ENCODE measurements at places on chromosomes 5 and 9. TPM values are rescaled to one million over a fixed set of nuclear protein-coding genes. Genes with fewer than 3 reads are reported as not detected.
A peak's percentile ranks its signal among the peaks of the same experiment; 100 is the strongest.

DNA sequence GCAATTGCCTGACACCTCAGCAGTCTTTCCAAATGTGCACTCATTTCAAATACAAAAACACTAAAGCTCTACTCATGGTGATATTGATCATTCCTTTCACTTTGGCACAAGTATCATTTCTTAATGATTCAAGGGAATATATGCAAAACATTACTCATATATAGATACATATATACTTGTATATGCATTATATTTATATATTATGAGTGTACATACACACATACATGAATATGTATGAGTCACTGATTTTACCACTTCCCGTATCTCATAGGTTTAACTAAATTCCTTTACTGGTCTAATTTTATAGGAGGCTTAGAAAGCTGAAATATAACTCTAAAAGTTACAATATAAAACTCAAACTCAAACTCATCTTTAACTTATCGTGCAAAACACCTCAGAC, 156.5 kb downstream of the CDH9 start:
- DNase-seq = no peak

DNA sequence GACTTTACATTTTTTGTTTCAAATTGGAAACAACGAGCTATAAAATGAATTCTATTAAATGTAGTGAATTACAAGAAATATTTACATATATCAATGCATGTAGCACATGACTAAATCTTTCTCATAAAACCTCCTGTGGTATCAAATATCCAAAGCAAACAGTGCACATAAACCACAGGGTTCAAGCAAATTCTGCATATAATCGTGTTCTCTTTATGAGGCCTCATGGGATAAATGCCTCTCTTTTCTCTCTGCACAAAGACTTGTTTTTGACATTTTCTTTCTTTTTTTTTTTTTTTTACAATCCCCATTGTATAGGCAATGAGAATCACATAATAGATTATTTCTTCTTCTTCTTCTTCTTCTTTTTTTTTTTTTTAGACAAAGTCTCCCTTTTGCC, 1117.2 kb upstream of the DMAC1 start:
- no peak for DNase-seq

The SKP2 gene
- total RNA-seq = 44.3 TPM

DNA sequence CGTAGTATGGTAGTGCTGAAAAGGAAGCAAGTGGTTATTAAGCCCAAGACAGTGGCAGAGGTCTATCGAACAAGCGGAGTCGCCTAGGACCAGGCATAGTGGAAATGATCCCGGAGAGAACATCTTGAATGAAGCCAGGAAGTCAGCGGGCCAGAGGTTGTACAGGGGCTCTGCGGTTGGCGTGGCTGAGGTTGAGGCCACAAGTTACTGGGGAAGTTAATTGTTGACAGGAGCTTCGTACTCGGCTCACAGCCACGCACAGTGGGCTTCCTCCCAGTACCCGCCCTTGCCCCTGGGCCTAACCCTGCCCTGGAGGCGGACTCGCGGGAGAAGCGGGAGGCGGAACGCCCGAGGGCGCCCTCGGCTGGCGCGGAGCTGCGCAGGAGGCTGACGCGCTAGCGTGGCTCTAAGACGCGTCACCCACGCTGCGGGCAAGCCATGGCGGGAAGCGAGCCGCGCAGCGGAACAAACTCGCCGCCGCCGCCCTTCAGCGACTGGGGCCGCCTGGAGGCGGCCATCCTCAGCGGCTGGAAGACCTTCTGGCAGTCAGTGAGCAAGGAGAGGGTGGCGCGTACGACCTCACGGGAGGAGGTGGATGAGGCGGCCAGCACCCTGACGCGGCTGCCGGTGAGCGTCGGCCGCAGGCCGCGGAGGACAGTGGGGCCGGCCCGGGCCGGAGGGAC, at the start of gene FBXO4:
Gene FBXO4, plus strand, starts transcription at position 410 of the 683 bp plus-strand sequence. Its CDS starts 29 bp downstream, at position 439.
- DNase-seq = no peak

The OTULINL gene
- 4.3 TPM for total RNA-seq

The FTMT gene
- not detected for total RNA-seq

The SV2C gene
- total RNA-seq = not detected

The CFAP157 gene
- total RNA-seq = not detected

- no peak for DNase-seq
Measured at GRCh38 chr5:108196276-108196675, 185.6 kb downstream of the FBXL17 start.

The BARHL1 gene
- total RNA-seq = not detected

GRCh38 chr9:133932633-133933032, 59.5 kb downstream of the VAV2 start:
- DNase-seq = no peak

The MRNIP gene
- total RNA-seq = 8.9 TPM

GRCh38 chr5:169706071-169706470, 69.0 kb downstream of the DOCK2 start:
- DNase-seq = no peak

The HAND1 gene
- total RNA-seq = not detected

DNA sequence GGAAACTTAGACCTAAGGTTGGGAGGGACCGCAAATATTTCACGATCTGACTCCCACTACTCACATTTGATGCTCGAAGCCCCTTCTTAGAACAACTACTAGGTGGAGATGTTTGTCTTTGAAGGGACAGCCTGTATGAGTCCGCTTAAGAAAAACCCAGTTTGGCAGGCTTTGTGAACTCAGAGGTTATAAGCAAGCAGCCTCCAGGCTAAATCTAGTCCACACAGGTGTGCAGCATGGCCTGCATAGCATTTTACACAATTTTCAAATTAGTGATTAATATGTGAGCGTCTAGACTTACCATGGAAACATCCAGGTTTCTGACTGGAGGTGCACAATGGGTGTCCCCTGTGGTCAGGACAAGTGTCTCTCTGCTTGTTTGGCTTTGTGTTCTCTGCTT, 127.1 kb downstream of the KIF4B start:
- DNase-seq = no peak

The SLC6A19 gene
- total RNA-seq = not detected

The PITX1 gene
- total RNA-seq = 0.14 TPM

DNA sequence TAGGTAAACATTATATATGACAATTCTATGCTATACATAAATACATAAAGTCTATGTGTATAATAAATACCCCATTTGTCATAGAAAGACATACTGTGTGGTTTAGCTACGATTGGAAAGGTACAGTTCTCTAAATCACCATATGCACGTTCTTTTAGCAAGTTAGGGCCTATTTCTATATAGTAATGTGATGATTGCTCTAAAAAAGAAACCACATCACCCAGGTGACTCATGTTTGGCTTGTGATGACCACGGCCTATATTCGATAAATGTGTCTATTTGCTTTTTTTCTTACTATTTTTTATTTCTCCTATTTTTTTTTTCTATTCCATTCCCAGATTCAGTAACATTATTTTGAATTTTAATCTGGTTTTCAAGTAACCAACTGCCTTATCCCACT, 34.7 kb downstream of the RETREG1 start:
- DNase-seq = no peak

The MCIDAS gene
- total RNA-seq = 0.22 TPM

The LCN1 gene
- not detected for total RNA-seq

The SLC4A9 gene
- total RNA-seq = not detected

DNA sequence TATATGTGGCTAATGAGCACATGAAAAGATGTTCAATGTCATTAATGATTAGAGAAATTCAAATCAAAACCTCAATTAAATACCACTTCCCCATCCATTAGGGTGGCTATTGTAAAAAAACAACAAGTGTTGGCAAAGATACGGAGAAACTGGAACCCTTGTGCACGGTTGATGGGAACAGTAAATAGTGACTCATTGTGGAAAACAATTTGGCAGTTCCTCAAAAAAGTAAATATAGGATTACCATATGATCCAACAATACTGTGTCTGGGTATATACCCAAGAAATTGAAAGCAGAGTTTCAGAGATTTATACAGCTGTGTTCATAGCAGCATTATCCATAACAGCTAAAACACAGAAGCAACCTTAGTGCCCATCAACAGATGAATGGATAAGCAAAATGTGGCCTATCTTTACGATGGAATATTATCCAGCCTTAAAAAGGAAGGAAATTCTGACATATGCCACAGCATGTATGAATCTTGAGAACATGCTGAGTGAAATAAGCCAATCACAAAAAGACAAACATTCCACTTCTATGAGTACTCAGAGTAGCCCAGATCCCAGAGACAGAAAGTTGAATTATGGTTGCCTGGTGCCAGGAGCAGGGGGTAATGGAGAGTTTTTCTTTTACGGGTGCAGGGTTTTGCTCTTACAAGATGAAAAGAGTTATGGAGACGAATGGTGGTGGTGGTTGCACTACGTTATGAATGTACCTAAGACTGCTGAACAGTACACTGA, 41.4 kb upstream of the LRRC14B start:
- DNase-seq = no peak

DNA sequence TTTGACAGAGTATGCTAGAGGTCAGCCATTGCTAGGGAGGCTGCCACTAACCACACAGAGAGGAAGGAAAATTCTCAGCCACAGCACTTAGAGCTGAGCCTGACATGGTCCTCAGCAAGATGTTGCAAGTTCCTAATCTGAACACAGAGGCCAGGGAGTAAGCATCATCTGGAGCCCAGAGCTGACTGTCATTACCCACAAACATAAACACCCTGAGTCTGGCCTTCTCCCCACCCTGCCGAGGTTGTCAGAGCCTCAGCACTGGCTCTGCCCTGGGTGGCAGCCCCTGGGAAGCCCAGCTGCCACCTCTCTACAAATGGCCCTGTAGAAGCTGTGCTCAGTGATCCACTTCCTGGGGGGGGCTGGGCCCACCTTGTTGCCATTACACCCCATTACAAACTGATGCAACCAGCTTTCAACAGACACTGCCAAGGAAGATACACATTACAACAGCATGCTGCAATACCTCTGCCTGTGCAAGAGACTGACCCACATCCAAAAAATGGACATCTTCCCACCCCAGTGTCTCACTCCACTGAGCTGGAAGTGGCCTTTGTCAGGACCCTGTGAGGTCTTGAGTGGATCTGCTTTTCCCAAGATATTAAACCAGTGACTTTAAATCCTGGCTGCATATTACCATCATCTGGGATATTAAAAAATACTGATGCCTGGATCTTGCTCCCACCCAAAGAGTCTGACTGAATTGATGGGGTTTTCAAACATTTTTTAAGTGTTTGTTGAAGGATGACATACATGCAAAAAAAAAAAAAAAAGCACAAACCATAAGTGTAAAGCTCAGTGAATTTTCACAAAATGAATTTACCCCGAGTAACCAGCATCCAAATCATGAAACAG, 33.0 kb downstream of the IRF1 start:
- peak; percentile 35 for DNase-seq

The IFNB1 gene
- total RNA-seq = not detected

DNA sequence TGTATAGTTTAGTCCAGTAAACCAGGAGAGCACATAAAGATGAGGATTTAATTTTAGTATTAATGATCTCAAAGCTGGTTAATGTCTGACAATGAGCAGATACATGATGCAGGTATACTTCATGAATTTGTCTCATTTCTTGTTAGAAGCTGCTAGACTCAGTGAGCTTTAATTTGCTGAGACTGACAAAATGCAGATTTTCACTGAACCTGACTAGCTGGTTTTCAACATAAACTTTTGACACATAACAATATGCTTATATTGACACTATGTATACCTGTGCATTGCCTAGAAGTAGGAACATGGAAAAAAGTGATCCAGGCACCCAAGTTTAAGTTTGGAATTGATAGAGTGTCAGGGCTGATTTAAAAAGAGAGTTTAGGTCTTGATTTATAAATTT, 10.8 kb downstream of the UBLCP1 start:
- DNase-seq = no peak

The S100Z gene
- not detected for total RNA-seq

GRCh38 chr9:108197899-108198298, 657.9 kb downstream of the ACTL7B start:
- DNase-seq = no peak

DNA sequence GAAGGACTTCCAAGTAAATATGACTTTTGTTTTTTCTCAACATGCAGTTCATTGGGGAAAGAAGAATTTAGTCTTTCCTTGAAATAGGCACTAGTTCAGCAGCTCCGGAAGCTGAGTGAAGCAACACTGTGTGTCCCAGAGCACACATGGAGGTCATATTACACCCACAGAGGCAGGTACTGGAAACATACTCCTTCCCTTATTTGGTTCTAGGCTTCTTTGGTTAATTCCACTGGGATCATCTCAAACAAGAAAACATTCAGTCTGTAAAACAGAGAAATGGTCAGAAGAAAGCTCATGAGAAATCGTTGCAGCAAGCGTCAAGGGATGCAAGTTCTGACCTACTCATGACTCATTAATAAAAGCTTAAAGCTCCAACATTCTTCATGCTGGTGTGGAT, 175.1 kb upstream of the PCSK5 start:
- no peak for DNase-seq

The EGR1 gene
- total RNA-seq = 2.2 TPM

The ALDH1A1 gene
- total RNA-seq = 0.87 TPM

The BRINP1 gene
- total RNA-seq = 2.5 TPM

The DDX4 gene
- not detected for total RNA-seq

DNA sequence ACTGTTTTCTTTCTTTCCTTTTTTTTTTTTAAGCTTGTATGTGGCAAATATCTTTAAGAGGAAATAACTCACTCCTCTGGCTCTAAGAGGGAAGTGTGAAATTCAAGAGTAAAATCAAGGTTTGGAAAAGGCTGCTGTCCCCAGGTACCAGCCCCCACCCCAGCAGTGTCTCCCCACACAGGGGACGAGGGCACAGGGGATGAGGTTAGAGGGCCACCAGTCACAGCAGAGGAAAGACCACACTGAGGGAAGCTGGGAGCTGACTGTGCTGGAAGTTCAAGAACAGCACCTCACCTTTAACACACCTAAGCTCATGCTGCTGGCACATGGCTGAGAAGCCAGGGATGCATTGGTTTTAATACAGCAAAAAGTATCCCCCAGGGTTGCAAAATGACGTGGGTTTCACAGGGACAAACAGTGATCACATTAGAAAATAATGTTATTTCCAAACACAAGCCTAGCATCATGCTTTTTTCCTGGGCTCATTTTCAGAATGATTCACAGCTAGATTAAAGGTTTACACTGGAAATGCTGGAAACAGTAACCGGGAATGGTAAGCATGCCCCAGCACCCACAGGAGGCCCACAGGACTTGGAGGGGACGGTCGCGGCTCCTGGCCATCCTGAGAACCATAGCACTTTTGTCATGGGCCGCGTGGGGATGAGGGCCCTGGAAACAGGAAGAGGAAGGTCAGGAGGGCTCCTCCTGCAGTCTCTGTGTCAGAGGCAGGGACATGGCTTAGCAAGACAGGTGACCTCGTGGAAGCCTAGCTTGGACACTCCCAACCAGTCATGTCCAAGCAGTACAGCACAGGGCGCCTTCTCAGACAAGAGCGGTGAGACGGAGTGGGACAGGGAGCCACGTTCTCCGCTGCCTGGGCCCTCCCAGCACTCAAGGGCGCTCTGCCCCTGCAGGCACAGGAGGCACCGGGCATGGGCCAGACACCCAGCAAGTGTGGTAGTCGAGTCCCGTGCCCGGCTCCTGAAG, 6.9 kb downstream of the LPCAT1 start:
- peak; percentile 86 for DNase-seq

The ANKDD1B gene
- total RNA-seq = 1.3 TPM

The AQP3 gene
- 0.65 TPM for total RNA-seq

DNA sequence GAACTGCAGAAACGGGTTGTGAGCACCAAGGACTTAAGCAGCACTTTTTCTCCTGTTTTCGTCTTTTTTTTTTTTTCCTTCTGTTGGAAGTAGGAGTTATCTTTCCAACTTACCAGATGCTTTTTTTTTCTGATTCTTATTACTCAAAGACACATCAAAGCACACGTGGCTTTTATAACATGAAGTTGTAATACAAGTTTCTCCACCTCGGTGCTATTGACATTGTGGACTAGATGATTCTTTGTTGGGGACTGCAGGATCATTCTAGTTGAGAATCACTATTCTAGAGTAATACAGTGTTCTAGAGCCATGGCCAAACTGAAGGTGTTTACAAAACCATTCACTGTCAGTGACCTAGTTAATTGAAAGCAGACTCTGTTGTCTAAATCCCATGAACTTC, 51.5 kb downstream of the MYO10 start:
- DNase-seq = no peak

- no peak for DNase-seq
Measured at GRCh38 chr5:84683594-84683993, 298.9 kb upstream of the EDIL3 start.
